GM12865 (cell line): ENCODE measurements at places on chromosomes 3 and 15.
A peak's percentile ranks its signal among the peaks of the same experiment; 100 is the strongest.

DNA sequence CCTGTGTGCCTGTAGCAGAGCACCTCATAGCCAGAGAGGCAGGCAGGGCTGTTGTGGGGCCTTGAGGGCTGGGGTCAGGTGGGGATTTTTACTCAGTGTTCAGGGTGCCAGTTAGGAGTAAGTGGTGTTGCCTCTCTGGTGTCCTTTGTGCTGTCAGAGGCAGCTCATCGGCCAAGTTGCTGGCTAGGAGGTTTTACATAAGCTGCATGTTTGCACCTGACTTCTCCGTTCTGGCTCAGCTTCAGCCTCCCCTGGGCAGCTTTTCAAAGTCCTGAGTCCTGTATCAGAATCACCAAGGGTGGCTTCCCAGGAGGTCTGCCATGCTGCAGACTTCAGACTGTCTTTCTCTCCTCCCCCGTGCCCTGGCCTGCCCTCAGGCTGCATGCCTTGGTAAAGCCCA is 242.6 kb upstream of the TPM1 start:
- no peak for DNase-seq

DNA sequence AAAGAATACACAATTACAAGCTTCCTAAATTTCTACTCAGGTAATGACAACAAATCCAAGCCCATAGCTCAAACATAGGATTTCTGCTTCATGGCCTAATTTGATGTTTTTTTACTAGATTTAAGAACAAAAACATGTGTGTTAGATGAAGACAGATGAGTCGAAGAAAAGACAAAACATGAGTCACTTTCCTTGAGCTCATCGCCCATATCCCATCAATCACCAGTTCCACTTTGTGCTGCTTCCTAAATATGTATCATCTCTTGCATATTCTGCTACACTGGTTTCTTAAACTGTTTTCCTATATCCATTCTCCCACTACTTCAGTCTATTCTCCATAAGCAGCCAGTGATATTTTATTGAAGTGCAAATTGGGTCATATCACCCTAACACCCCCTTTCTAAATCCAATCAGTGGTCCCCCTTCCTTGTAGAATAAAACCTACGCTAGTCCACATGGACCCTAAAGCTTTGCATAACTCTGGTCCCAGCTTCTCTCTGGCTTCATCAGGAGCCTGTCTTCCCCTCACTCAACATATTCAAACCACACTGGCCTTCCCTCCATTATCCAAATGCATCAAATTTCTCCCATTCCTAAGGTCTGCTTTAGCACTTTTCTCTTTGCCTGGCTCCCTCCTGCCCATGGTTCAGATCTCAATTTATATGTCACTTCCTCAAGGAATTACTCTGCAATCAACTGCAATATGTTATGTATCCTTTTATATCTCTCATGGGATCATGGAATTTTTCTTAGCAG is 1033.9 kb downstream of the FHIT start:
- no peak for DNase-seq

DNA sequence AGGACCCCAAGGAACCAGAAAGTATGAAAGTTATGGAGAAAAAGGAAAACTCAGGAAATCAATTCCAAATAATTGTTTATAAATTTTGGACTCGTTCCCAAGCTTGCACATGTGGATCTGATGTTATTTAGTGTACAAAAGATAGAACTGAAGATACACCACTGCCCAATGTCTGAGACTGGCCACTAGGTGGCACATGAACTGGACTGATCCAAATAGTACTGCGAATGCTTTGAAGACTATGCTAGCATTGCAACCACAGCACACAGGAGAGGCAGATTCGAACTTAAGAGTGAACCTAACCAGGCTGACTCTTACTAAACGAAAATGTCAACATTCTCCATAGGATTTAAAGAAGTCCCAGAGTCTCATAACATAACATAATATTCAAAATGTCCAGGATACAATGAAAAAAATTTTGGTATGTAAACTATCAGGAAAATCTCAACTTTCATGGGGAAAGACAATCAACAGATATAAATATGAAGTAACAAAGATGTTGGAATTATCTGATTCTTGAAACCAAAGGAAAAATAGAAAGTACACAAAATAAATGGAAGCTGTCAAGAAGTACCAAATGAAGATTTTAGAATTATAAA is 596.7 kb downstream of the FGF12 start:
- peak; percentile 73 for DNase-seq

GRCh38 chr3:129345971-129346370 is 67.3 kb downstream of the HMCES start:
- DNase-seq: no peak

GRCh38 chr15:40618023-40618422 is 24.0 kb downstream of the KNL1 start:
- DNase-seq: no peak

- peak; percentile 58 for DNase-seq
Observed at GRCh38 chr3:10344147-10344943, 23.4 kb upstream of the SEC13 start.

- DNase-seq: no peak
Observed at GRCh38 chr3:170724599-170725280, 138.9 kb upstream of the SLC7A14 start.

GRCh38 chr15:58332676-58333400 is 99.0 kb upstream of the LIPC start:
- DNase-seq: peak; percentile 44

DNA sequence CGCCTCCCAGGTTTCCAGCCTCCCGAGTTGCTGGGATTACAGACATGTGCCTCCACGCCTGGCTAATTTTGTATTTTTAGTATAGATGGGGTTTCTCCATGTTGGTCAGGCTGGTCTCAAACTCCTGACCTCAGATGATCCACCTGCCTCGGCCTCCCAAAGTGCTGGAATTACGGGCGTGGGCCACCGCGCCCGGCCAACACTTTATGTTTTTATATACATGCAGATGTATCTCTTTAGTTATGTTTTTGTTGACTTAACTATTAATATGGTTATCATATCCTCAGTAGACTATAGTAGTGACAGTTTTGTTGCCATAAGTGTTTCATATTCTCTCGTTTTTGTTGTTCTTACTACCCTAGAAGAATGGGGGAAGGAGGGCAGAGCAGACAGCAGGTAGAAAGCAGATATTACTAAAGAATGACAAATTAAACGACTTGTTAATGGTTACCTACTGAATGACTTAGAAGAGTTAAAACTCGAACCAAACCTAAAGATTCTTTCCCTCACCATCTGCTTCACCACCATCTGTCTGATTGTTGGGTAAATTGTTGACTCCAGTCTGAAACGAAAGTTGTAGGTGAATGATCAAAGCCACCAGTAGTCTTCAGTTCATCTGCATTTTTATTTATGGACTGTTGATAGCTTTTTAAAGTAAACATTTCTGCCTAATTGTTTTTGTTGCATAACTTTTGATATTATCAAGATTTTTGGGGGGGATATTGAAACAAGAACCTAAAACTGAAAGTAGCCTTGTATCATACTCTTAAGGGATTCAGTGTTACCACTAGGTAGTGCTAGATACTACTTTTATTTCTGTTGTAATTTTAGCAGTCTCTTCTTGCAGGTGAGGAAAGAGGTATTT is 89.3 kb downstream of the RASA2 start:
- DNase-seq: peak; percentile 33

- no peak for DNase-seq
Observed at GRCh38 chr15:41024131-41024530, 70.9 kb downstream of the CHAC1 start.

DNA sequence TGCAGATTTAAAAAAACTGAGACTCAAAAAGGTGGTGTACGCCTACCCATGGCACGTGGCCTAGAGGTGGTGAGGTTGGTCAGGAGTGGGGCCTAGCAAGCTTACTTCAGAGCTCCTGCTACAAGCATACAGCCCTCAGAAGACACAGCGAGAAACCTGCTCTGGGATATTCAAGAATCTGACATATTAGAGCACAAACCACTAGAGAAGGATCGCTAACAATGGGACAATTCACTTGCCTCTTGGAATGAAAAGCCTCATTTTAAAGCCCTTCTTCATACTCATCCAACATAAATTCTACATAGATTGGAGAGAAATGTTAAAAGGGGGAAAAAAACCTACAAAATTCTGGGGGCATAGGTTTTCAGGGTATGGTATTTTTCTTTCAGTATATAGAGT is 118.0 kb upstream of the ARHGEF3 start:
- DNase-seq: no peak

DNA sequence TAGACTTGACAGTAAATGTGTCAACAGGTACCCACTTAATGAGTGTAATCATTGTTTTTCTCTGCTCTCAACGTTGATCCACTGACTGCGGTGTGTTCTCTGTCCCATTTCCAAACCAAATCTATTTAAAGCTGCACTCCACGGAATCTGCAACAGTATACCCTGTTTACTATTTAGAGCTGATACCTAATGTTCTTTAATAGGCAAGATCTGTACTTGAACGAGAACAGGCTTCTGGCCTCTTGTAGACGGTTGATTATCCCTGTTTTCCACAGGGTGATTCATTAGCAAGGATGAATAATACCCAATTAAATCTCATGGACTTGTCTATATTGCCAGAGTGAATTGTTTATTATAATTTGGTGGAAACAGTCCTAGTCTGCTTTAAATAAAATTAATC is 189.9 kb downstream of the LPP start:
- no peak for DNase-seq

DNA sequence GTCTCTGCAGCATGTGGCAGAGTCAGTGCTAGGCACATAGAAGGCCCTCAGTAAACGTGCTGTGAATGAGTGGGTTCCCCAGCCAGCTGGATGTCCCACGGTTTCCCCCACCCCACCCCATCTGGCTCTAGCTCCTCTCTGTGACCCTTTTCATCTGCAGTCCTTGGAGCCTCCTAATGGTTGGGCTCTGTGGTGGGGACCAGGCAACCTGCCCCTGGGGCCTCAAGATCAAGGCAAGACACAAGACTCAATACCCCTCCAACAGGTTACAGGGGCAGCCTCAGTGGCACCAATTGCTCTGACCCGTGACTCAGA is 17.1 kb upstream of the CYP11A1 start:
- DNase-seq: no peak

DNA sequence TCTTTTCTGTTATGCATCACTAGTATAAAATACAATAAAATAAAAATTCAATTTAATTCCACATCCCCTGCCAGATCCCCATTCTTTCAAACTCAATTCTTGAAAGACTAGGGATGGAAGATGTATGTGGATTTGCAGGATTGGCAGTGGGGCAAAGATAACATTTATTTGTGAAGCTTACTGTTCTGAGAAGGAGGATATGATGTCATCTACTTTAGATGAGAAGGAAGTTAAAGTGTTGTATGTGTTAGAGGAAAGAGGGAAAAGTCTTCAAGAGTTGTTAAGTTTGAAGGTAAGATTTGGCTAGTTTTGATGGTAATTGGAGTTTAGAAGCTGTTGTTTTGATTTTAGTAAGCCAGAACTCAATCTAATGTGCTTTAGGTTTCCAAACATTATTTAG is 845.1 kb upstream of the NR2F2 start:
- DNase-seq: no peak

DNA sequence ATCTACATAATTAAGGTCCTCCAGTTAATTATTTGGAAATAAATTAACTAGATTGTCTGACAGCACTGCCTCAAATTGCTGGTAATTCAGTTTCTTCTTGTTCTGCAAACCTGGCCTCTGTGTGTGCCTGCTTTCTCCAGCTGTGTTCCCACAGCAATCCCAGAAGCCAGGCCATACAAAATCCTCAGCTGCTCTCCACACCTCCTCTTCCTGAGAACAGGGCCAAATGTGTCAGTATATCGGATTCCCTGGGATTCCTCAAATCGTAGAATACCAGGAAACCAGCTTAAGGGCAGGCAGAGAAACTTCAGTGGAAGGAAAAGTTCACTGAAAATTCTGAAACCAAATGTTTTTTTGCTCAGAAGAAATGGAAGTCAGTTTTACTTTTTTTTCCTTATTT is 261.4 kb downstream of the ZMAT3 start:
- DNase-seq: no peak

GRCh38 chr3:73694983-73695757 is 70.4 kb upstream of the PDZRN3 start:
- no peak for DNase-seq

GRCh38 chr15:73991260-73991659 is 835 bp downstream of the STOML1 start:
- DNase-seq: no peak

DNA sequence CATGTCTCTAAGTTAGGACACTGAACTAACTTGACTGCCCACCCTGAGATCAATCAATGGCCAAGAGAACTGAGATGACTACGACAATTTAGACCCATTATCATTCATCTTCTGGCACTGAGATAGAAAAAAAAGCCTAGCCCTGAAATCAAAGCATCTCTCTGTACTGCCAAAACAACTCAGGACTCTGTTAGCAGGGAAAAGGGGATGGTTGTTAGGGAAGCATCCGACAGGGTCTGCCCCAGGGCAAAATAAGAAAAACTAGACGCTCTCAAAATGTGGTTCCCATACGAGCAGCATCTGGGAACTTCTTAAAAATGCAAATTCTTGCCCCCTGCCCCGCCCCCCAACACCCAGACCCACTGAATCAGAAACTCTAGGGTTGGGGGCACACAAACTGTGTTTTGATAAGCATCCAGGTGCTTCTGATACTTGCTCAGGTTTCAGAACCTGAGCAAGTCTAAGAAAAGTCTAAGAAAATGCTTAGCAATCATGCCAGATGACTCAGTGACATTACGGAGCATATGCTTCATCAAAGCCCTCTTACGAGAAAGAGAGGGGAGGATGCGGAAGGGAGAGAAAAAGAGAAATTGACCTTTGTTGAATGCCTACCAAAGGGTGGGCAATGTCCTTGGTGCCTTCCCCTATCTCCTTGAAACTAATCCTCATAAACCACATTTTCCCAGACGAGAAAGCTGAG is 172.8 kb upstream of the HES1 start:
- no peak for DNase-seq

GRCh38 chr3:112688819-112689218 is 47.9 kb upstream of the CCDC80 start:
- no peak for DNase-seq

- no peak for DNase-seq
Observed at GRCh38 chr3:14403619-14404155, 1.3 kb downstream of the SLC6A6 start.

GRCh38 chr3:60337421-60337820 is 913.8 kb downstream of the FHIT start:
- DNase-seq: no peak

DNA sequence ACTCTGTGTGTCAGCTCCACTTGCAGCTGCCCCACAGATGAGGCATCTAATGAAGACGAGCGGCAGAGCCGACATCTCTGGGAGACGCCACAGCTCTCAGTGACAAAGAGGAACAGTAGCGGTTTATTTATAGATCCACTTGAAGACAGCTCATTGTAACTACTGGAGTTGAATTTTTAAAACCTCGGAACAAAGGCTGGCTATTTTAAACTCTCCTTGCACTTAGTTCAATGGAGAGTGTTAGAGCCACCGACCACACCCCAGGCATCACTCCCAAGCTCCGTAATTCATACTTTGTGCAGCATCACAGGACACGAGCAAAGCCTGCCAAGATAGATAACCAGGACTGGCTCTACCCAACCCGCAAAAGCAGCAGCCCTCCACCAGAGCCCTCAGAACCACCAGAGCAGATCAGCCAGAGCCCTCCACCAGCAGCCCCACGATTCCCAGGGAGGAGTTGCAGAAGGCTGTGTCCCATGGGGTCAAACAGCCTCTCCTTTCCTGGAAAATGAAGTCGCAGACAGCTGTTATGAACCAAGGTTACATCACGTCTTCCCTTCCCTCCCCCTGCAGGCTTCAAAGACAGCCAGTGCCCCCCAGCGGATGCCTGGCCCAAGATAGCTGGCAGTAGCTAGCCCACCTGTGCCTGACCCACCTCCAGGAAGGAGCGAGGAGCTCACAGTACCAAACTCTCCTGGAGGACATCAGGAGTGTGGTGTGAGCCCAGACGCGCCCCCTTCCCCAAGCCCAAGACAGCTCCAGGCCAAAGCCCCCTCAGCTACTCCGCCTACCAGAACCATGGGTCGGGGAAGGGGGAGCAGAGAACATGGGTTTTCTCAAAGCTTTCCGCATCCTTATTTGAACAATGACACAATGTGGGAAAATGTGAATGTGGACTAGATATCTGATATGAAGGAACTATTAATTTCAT is 45.7 kb downstream of the POC1A start:
- DNase-seq: no peak
